AG04449 (cell line): ENCODE measurements at places on chromosomes 12 and 14.

DNA sequence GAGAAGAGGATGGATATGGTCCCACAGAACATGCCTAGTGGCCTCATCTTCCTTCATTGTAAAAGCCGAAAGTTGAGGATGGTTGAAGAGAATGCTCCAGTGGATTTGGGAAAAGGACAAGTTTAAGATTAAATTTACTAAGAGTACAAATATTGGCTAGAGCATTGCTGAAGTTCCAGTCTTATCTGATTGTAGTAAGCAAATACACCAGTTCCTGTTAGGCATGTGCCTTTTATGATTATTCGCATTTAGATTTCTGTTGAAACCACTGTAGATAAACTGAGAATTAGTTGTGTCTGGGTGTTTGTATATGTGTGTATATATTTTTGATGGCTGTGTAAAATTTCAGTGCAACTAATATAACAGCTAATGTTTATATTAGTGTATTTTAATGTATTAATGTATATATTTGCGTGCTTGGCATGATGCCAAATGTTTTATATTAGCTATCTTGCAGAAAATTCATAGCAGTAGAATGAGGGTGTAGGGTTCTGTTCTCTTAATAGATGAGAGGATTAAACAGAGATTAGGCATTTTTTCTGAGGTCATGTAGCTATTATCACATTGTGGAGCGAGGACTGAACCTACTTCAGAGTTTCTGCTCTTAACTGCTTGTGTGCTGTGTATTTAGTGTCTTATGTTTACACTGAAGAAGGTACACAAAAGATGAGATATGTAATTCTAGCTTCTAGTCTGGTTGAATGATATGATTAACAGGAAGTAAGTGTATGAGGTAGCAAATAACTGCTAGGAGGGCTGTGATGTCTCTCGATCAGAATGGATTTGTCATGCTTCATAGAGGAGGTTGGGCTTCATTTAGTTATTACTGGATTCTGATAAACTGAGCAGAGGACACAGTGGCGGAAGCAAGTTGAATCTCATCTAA, 21.1 kb downstream of the FKBP3 start:
- DNase-seq, result no peak

- DNase-seq, result peak; percentile 36
Measured at GRCh38 chr12:72346363-72346944, 74.3 kb downstream of the TRHDE start.

DNA sequence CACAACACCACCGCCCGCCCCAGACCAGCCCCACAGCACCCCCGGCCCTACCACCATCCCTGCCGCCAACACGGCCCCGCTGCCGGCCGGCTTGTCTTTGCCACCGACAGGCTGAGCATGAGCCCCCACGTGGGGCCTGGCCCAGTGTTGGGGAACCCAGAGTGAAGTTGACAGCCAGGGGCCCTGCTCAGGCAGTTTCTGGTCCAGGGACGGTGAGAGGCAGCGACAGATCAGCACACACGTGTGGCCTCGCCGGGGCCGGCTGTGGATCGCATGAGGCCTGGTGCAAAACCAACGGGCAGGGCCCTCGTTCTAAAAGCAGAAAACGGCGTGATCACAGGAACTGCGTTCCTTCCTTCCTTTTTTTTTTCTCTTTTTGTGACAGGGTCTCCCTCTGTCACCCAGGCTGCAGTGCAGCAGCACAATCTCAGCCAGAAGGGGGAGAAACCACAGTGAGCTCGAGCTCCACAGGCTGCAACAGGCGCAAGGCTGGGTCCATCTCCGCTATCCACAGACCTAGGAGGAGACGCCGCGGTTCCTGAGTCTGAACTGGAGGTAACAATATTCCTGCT, 50.5 kb upstream of the FBRSL1 start:
- no peak for DNase-seq

DNA sequence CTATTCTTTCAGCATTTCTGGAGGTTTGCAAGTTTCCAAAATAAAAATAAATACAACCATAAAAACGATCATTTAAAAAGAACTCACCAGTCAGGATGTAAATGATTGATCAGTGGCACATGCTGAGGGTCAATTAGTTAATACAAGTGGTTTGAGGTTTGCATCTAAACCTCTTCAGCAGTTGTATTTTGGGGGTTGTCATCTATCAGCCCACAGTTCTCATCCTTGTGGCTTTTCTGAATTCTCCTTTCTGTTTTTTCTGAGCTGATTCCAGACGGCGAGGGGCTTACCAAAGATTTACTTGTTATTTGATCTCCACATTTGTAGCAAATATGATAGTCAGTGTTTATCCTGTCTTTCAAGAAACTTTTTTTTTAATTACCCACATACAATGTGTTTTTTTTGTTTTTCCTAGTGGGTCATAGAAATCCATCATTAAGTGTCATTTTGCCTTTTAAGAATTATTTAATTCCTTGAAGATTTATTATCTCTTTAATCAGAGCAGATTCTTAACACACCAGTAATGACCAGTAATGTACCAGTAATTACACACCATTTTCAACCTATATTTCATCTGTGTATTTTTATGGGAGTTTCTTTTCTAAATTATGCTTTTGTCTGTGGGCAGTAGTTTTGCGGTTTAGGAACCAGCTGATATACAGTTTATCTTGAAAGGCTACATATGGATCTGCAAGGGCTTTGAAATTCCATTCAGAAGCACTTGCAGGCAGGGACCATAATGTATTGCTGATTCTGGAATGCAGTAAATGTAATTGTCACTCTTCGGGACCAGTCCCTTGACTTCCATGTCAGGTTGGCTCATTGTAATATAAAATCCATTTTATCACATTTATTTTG, 56.3 kb upstream of the DAAM1 start:
- no peak for DNase-seq

GRCh38 chr12:89418228-89418910, 66.1 kb upstream of the DUSP6 start:
- DNase-seq, result no peak

- no peak for DNase-seq
Measured at GRCh38 chr12:38374751-38375150, 58.2 kb downstream of the ALG10B start.
